ENCODE measurements at places on chromosomes 7 and 10.

GRCh38 chr10:61835946-61836887, 65.3 kb upstream of the ARID5B start:
- DNase-seq: no peak

DNA sequence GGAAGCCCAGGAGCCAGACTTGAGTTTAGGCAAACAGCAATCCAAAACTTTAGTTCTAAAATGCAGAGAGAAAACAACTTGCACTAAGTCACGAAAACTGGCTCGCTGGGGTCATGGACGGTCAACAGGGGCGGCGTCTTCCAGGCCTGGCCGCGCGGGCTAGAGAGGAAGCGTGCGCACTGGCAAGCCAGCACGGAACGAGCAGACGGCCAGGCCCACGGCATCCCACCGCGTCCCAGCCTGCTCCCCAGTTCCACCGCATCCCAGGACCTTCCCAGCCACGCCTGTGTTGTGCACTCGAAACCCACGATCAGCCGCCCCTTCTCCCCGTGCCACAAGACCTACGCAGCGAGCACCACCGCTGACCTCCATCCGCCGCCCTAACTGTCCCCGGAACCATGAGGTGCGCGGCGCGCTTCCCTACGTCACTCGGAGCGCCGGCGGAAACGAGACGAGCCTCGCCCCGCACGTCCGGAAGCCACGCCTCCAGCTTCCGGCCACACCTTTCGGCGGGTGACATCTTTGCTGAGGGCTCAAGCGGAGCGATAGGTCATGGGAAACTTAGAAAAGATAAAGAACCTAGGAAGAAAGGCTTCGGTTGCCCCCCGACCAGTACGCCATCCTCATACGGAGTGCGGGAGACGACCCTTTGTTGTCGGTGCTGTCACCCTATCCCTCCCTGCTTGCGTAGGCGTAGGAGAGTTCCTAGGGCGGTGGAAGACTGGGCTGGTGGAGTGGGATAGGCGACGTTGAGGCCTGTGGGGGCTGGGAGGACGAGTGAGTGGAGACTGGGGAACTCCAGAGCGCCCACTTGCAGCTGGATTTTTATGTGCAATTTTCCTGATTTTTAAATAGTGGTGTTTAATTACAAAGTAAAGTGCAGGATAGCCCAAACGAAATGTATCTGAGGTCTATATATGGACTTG, at the start of gene TBRG4:
TSS of gene TBRG4 (minus strand) at position 400 of the 926 bp plus-strand sequence. CDS start 2,460 bp downstream, outside the sequence.
- peak; percentile 99 for DNase-seq

DNA sequence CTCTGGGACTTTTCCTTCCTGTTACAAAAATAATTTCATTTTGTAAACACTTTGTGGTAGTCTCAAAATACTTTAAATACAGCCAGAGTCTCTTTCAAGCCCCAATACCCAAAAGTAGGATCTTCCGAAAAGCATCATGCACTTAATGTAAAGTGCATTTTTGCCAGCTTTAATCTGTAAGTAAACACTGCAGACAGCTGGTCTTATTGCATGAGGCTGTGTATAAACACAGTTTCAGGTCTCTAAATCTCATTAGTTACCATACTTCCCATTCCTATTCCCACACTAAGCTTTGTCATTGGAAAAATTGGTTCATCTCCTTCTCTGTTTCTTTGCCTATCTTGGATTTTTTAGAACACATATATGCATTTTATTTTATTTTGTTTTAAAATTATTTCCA, 87.6 kb upstream of the GNAI1 start:
- no peak for DNase-seq

- no peak for DNase-seq
Measured at GRCh38 chr10:112546474-112546873, 99.5 kb downstream of the VTI1A start.

DNA sequence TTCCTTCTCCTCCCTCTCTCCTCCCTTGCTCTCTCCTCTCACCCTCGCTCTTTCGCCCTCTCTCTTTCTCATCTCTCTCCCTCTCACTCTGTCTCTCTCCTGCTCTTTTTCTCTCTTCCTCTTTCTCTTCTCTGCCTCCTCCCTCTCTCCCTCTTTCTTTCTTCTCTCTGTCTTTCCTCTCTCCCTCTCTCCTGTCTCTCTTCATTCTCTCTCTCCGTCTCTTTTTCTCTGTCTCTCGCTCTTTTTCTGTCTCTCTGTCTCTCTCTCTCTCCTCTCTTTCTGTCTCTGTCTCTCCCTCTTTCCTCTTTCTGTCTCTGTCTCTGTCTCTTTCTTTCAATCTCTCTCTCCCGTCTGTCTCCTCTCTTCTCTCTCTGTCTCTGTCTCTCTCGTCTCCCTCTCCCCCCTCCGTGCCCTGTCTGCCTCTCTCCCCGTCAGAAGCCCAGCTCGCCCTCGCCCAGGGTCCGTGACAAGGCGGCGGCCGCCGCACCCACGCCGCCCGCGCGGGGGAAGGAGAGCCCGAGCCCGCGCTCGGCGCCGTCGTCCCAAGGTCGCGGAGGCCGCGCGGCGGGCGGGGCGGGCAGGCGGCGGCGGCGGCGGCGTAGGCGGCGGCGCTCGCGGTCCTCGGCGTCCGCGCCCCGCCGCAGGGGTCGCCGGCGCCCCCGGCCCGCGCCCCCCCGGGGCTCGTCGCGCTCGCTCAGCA, 21.3 kb upstream of the HSPB1 start:
- DNase-seq: no peak

DNA sequence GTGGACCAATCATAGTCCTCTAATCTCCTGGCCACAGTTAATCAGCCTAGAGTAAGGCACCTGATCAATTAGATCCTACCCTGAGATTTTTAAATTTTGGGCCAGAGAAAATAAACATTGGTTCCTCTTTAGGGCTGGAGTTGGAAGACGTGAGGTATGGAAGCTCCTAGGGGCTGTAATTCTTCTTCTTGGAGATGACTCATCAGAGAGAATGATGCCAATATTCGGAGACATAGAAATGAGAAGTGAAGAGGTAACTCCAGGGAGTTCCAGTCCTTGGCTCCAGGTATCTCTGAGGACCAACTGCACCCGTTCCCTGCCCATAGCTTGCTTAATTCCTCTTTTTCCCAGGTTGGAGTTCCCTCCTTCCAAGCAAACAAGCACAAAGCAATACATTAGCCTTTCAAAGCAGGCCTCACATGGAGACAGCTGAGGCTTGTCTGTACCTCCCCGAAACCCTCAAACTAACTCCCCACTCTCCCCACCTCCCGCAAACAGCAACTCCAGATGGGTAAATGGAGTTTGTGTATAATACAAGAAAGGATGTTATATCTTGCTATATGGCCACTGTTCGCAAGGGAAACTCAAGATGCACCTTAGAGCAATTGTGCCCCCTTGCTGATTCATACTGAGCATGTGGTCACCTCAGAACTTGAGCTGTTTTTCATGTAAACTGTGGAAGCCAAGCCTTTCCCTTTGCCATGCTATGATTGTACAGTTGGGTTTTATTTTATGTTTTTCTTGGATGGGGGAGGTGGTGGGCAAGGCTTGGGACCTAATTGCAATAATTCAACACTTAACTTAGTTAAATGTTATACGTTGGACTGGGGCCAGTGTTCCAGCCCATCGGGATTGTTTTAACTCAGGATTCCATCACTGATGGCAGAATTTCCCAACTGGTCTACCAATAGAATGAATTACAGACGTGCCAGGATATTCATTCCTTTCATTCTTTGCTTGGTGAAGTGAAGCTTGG, 29.3 kb downstream of the PIK3AP1 start:
- DNase-seq: no peak

GRCh38 chr7:105907129-105907846, 30.9 kb upstream of the ATXN7L1 start:
- no peak for DNase-seq

- DNase-seq: no peak
Measured at GRCh38 chr7:1219498-1219897, 13.2 kb upstream of the UNCX start.

DNA sequence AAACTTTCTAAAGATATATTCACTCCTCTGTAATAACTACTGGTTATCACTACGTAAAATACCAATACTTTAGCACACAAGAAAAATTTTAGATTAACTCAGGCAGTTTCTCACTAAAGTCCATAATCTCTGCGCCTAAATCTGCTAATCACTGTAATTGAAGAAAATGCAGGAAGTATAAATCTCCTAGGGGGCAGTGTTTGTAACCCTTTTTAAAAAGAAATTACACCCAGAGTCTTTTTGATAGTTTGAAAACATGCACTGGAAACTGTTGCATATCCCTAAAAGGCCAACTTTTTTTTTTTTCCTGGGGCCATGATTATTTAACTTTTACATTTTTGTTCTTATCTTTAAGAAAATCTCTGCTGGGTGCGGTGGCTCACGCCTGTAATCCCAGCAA, 209.6 kb downstream of the KIAA1217 start:
- no peak for DNase-seq

- DNase-seq: no peak
Measured at GRCh38 chr10:5142199-5142598, 42.8 kb downstream of the AKR1C8 start.

GRCh38 chr7:54419209-54419608, 123.0 kb upstream of the VSTM2A start:
- DNase-seq: no peak

DNA sequence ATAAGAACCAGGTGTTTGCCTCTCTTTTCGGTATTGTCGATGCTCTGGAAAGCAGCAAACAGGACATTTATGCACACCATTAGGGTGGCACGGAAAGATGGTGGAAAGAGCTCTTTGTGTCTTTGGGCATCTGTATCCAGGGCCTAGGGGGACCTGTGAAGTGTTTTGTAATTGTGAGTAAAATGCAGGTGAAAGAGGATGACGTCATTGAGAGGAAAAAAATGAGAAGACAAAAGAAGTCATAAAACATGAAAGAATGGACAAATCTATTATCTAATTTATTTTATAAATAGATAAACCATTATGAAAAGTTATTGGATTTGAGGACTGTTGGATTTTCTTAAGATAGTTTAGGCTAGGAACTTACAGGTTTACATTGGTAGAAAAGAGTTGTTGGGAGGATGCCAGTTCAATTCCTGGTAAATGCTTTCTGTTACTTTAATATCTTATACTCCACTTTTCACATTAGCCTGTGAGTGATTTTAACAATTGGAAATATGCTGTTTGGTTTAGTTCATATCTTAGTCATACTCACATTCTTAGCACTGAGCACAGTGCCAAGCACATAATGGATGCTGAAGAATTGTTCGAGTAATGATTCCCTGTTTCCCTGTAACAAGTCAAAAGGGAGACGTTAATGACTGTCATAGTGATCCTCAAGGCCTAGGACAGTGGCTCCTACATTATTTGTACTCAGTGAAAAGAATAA, 62.6 kb downstream of the EXOC4 start:
- no peak for DNase-seq

DNA sequence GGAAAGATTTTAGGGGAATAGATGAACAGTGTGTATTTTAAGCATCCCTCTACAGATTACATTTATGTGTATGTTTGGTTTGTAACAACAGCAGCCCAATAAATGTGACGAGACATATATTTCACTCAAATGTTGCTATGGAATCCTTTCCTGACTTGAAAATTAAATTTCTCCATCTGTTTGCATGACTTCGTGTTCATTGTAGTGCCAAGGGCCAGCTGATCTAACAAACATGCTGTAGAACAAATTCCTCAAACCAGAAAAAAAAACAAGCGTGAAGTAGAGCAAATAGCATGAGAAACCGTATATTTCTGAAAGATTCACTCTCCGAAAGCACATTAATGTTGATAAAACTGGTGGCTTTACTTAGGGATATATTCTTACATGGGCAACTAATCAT, 87.8 kb downstream of the NRCAM start:
- DNase-seq: no peak

DNA sequence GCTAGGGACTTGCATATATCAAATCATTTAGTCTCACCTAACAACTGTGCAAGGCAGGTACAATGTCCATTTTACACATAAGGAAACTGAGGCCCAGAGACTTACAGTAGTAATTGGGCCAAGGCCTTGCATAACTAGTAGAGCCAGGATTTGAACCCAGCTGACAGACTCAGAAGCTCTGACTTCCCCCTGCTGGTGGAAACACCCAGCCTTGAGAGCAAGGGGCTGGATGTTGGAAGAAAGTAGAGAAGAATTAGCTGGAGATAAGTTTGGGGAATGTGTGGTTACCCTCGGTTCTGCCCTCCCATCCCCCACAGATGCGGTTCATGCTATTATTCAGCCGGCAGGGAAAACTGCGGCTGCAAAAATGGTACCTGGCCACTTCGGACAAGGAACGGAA, 2.0 kb downstream of the AP1S1 start:
- DNase-seq: no peak

DNA sequence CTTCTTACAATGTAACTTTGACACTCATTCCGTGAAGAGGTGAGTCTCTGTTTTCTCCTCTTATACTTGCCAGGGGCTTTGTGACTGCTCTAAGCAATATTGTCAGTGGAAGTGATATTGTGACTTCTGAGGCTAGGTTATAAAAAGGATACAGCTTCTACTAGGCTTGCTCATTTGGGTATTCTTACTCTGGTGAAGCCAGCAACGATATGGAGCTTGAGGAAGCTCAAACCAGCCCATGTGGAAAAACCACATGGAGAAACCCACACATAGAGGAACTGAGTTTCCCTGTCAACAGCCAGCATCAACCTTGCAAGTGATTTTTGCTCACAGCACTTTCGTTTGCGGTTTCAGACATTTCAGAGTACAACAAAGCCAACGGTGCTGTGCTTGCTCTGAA, 149.6 kb upstream of the SEMA3E start:
- no peak for DNase-seq

DNA sequence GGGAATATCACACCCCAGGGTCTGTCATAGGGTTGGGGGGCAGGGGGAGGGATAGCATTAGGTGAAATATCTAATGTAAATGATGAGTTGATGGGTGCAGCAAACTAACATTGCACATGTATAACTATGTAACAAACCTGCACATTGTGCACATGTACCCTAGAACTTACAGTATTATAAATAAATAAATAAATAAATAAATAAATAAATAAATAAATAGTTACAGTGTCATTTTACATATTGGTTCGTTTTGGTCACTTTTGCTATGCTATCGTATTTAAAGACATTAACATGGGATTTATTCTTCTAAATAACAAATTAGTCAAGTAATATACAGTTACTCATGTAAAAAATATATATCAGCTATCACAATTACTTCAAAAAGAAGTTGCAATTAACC, 228.7 kb downstream of the HECW1 start:
- DNase-seq: no peak

- no peak for DNase-seq
Measured at GRCh38 chr10:84599254-84599653, 270.9 kb downstream of the CCSER2 start.

DNA sequence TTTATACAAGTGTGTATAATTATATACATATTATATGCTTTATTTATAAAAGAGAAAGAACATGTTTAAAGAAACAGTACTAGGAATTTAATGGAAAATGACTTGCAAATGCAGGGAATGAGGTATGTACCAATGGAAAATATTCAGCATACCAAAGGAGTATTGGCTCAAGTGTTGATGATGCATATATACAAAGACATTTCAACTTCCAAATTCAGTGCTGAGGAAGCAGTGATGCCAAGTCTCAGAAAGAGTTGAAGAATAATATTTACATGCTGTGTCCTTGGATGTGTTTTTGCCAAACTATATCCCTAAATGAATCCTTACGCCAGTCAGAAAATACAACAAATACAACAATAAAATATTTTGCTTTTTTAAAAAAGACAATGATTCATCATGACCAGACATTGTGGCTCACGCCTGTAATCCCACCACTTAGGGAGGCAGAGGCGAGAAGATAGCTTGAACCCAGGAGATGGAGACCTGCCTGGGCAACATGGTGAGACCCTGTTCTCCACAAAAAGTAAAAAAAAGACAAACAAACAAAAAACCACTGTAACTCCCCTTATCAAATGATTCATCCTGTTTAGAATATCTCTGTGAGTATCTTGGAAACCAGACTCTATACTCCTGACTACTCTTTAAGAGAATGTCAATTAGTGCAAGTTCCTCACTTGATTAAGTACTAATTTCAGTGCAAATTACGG, 157.2 kb downstream of the CHRM2 start:
- no peak for DNase-seq

Data from mesenteric fat pad (tissue), 1 donor.